Midbrain (tissue), 1 donor: ENCODE measurements at places on chromosomes 3 and 15.

DNA sequence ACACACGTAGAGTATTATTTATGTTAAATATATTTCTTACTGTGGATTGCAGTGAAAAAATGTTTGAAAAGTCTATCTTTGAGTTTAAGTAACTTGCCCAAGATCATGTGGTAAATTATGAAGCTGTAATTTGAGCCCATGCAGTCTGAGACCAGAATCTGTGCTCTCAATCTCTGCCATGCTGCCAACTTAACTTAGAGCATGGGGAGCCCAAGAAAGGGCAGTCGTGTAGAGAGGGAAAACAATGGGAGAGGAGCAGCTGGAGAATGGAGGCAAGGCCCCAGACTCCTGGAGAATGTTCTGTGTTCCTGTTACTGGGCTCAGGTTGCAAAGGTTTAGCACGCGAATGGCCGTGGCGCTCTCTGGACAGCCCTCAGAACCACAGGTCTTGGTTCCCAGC, 311.6 kb upstream of the RASGRP1 start:
- no peak for DNase-seq

- no peak for DNase-seq
These were observed 132.0 kb downstream of the ARNT2 start for GRCh38 chr15:80536231-80536630.

DNA sequence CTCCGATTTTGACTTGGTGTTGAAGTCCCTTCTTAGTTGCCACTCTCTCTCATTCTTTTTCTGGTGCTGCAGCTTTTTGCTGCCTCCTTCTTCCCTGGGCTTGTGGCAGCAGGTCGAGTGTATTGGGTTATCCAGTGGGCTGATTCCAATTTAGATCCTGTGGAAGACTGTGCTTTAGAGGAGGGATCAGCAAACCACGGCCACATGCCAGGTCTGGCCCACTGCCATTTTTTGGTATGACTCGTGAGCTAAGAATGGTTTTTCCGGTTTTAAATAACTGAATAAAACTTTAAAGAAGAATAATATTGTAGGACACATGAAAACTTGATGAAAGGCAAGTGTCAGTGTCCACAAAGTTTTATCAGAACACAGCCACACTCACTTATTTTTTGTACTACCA, 330.5 kb downstream of the ROBO2 start:
- no peak for DNase-seq

- DNase-seq: no peak
These were observed 2.7 kb downstream of the PRKCD start for GRCh38 chr3:53163444-53164387.

- DNase-seq: no peak
These were observed 261.9 kb upstream of the ICE2 start for GRCh38 chr15:60740787-60741354.

DNA sequence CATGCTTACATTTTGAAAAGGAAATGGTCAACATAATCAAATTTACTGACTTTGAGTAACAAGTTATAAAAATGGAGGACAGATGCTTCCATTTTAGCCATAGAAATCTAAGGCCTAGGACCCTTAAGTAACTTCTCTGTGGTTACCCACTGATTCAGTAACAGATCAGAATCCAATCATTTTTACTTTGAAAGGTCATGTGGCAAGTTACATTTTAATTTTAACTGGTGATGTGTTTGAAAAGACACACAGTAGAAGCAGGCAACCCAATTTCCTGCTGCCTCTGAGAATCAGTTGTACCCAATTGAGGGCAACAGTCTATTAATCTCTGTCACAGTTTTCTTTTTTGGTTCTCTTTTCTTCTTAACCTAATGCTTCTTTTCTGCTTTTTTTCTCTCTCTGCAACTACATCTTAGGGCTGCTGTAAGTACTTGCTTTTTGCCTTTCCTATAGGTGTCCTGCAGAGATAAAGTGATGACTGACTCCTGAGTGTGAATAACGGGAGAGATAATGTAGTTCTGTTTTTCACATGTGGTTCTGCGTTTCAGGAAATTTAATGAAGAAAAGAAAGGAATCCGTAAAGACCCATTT, 3.3 kb downstream of the ZWILCH start:
- no peak for DNase-seq

DNA sequence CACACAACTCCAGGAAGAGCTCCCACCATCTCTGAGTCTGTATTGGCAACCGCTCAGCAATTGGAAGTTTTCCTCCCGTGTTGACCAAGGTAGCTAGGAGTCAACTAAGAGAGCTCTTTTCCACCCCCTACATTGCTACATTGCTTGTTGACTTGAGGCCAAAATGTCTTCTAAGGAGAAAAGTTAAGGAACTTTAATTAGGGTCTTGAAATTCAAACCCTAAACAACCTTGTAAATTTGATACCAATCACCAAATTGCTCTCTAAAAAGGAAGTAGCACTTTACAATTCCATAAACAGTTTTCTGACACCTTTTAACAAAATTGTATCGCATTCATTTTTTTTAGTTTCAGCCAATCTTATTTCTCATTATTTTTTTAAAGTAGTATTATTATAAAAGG, 35.5 kb upstream of the ST3GAL6 start:
- DNase-seq: no peak

DNA sequence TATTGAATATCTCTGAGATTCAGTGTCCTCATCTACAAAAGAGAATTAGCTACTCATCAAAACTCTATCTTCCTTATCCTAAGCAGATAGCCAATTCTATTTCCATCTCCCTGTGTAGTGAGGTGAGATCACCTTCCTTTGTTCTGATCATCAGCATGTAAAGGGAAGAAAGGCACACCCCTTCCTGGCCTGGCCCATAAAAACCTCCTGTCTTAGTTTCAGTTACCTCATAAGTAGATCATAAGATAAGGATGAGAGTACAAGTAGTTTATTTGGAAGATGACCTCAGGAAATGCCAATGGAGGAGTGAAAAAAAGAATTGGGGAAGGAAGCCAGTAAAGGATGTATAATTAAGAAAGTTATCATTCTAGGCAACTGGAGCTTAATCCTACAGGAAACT, 114.5 kb upstream of the GADL1 start:
- no peak for DNase-seq
